ENCODE measurements at places on chromosomes 11 and 22.

DNA sequence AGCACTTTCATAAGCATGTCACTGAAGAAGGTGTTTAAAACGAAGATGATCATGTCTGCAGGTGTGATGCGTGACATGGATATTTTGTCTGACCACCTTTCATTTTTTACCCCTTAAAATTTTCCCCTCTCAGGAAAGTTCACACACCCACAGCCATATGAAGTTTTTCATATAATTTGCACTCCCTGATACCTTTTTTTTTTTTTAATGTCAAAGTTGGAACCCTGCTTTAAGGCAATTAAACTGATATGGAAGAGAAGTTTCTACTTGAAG is 104.6 kb downstream of the ATXN10 start:
- no peak for DNase-seq

DNA sequence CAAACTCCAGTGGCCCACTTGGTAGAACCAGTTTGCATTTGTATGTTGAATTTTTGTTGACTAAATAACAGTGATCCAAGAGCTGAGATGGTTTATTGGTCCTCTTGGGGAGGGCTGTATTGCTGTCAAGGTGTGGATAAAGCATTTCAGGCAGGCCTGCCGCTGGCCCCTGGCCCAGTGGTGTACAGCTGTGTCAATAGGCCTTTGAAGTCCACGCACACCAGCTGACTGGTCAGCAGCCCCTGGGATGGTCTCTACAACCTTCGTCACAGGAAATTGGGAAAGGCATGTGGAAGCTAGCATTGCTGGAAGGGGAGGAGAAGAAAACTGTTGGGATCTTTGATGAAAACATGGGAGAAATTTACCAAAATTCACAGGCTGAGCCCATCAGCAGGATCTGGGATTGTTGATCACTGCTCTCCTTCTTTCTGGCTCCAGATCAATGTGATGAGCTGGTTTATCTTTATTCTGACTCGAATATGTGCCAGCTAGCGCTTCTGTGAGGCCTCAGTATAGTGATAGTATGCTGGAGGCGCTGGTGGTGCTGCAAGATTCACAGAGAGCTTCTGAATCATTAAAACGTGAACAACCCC is 12.5 kb upstream of the E2F8 start:
- no peak for DNase-seq

- no peak for DNase-seq
Measured at GRCh38 chr22:21025266-21025665, 7.1 kb downstream of the SLC7A4 start.

- no peak for DNase-seq
Measured at GRCh38 chr11:22657101-22657694, 9.2 kb upstream of the GAS2 start.

- no peak for DNase-seq
Measured at GRCh38 chr11:100397401-100397800, 289.7 kb upstream of the ARHGAP42 start.

Data from HL-60 (cell line).